ENCODE measurements at places on chromosomes 16 and 17.

- no peak for DNase-seq
Measured at GRCh38 chr16:49543631-49543946, 170.0 kb downstream of the C16orf78 start.

GRCh38 chr17:73064084-73064938 lies 28.2 kb downstream of the SLC39A11 start:
- no peak for DNase-seq

DNA sequence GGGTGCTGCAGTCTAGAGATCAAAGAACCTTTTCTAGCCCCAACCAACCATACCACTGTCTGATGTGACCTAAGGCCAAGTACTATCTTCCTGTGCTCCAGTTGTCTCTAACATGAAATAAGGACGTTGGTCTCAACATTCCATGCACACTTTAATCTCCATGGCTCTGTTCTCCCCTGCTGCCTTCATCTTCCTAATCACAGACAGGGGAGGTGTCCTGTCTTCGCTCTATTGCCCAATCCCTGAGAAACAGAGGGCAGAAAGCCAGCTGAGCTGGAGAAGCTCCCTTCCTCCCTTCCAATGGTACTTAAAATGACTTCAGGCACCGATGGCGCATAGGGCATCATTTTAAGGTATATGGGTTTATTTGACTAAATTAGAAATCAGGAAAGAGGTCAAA lies 148.9 kb upstream of the GNAO1 start:
- no peak for DNase-seq

GRCh38 chr16:55656691-55657092 lies 904 bp downstream of the SLC6A2 start:
- DNase-seq: no peak

- DNase-seq: no peak
Measured at GRCh38 chr16:73176577-73177013, 128.7 kb upstream of the ZFHX3 start.

- no peak for DNase-seq
Measured at GRCh38 chr17:7064261-7064660, 15.8 kb downstream of the CLEC10A start.

DNA sequence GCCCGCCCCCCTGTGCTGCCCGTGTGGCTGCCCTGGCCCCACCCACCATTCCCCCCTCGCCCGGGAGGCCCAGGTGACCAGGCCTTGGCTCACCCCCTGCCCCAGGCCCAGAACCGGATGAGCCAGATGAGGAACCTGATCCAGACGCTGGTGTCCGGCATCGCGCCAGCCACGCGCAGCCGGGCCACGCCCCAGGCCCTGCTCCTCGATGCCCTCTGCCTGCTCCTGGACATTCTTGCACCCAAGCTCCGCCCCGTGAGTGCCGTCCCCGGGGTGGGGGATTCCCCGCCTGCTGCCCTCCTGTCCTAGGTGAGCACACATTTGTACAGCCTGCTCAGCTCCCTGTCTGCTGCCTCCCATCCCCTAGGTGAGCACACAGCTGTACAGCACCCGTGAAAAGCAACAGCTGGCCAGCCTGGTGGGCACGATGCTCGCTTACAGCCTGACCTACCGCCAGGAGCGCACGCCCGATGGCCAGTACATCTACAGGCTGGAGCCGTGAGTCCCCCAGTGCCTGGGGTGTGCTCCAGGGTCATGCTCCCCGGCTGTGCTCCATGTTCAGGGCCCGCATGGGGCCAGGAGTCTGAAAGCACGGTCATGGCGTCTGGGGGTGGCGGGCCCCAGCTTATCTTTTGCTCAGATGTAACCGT lies 4.8 kb downstream of the GNG13 start:
- no peak for DNase-seq

DNA sequence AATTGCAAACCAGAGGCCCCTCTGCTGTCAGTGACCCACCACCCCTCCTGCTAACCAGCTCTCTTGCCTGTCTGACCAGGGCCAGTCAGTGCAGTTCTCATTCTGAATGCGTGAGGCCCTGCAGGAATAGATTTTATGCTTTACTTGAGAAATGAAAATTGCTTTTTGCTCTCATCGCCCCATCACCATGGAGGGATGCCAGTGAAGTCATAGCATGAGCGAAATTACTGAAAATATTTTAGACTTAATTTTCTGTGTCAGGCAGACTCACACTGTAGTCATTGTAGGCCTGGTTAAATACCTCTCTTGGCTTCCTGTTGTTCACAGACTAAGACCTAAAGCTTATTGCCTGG lies 490.5 kb upstream of the CDH5 start:
- DNase-seq: no peak

DNA sequence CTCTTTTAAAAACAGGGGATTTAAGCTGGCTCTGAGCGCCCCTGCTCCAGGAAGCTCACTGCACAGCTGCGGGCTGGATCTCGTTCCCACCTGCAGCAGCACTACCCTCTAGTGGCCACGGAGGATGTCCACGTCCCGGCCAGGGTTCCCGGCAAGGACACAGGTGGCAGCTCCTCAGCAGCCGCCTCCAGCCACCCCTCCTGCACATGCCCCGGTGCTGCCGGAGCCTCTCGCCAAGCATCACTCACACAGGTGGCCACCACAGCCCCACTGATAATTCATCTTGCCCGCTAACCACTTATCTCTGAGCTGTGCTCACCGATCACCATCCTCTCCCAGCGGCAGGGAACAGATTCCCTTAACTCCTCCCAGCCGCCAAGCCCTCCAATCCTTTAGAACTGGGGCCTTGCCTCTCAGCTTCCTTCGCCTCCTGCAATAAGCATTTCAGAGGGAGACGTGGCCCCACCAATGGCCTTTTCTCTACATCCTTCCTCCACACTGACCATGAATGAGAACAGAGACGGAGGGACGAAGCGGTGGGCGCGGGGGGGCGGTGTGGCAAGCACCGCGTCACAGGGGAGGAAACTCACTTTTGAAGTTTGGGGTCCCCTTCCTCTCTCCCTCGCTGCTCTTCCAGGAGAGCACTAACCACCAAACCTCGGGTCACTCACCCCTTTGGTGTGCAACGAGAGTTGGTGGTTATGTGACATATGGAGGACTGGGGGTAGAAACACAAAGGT lies 222.1 kb downstream of the RBFOX3 start:
- DNase-seq: no peak

DNA sequence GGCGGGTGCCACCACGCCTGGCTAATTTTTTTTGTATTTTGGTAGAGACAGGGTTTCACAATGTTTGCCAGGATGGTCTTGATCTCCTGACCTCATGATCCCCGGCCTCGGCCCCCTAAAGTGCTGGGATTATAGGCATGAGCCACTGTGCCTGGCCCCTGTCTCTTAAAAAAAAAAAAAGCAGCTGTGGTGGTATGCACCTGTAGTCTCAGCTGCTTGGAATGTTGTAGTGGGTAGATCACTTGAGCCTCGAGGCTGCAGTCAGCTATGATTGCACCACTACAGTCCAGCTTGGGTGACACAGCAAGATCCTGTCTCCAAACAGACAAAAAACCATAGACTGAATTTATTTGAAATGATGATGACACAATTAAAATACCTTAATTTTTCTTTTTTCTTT lies 24.3 kb downstream of the CDK12 start:
- DNase-seq: no peak

DNA sequence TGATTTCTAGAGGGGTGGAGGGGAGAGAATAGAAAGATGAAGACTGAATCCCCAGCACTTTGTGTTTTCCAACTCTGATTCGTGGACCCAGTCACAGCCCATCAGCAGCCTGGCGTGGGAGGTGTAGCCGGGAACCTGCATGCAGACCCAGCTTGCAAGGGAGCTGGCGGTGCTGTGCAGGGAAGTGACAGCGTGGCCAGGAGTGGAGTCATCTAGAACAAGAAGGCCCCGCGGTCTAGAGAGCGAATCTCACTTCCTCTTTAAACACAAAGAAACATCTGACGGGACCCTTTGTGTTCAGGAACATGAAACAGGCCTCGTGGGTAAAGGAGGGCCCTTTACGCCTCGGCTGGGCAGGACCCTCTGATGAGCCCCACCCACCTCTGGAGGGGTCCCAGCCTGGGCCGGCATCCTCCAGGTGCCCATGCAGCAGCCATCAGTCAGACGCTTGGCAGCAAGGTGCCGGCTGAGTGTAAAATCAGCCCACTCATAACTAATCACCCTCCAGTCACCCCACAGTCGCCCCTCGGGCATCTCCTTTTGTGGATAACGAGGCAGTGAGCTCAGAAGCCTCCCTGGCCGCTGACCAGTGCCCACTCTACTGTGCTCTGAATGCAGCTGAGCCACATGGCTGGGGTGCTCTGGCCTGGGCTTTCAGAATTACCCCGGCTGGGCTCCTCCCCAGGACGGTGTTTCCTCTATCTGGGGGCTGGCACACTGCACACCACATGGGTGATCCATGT lies 4.4 kb downstream of the SNAI3 start:
- DNase-seq: peak; percentile 51

- no peak for DNase-seq
Measured at GRCh38 chr17:66341462-66341861, 39.0 kb downstream of the PRKCA start.

DNA sequence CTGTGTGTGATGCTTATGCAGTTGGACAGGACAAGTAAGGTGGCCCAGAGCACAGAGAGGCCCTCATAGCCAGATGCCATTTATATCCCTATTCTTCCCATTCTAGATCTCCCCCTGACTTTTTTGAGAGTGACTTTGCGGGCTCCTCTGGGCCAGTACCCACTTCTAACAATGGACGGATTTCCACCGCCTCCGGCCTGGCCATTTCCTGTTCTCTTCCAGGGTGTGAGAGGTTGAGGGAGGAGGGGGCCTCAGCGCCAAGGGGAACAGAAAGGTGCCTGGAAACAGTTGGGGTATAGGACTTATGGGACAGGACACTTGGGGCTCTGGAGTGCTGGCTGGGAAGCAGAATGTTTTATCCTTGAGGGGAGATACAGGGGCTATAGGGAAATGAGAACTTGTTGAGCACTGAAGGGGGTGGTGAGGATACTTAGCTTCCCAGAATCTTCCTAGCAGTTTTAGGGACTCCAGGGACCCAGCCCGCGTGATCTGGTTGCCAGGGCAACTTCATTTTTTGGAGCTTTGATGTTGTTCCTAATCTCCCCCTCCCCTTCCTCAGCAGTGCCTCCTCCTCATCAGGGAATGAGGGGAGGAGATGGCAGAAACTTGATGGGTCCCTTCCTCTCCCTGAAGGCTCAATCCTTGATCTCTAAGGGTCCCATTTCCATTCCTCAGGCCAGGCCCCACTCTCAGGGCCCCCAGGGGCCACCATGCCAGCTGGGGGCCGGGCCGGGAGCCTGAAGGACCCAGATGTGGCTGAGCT lies 3.6 kb downstream of the TAOK2 start:
- DNase-seq: no peak

DNA sequence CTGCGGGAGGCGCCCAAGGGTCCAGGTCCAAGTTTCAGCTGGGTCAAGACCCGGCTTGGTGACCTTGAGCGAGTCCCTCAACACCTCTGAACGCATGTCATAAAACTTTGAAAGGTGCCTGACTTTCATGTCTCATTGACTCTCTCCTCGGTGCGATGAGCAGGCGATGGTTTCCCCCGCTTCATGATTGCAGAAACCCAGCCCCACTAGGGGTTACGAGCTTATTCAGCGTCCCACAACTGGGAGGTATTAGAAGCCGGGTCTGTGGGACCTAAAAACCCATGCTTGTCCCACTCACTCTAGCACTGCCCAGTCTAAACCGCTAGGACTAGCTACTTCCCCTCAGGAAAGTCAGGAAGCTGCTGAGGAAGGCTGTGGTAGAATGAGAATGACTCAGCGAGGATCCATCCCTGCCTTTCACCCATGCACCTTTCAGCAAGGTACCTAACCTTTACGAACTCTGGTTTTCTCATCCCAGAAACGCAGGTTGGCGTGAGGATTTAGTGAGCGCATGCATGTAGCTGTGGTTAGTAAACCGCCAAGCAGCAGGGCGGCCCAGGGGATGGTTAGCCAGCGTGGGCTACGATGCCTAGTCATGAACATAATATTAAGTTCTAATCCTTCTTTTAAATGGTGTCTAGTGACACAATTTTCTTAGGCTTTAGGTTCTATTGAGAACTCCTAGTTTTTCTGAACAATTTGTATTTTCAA lies 26.2 kb upstream of the RFFL start:
- DNase-seq: no peak

DNA sequence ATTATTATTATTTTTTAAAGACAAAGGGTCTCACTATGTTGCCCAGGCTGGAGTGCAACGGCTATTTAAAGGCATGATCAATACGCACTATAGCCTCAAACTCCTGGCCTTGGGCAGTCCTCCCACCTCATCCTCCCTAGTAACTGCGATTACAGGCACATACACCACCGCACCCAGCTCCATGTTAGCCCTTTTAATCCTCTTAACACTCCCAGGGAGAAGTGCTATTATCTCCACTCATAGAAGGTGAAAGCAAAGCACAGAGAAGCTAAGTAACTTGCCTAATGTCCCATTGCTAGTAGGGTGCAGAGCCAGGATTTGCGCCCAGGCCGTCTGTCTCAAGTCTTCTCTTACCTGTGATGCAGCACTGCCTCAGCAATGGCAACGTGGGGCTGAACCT lies 5.0 kb downstream of the HAS3 start:
- no peak for DNase-seq

- DNase-seq: no peak
Measured at GRCh38 chr17:57186226-57187019, 69.9 kb upstream of the MSI2 start.

DNA sequence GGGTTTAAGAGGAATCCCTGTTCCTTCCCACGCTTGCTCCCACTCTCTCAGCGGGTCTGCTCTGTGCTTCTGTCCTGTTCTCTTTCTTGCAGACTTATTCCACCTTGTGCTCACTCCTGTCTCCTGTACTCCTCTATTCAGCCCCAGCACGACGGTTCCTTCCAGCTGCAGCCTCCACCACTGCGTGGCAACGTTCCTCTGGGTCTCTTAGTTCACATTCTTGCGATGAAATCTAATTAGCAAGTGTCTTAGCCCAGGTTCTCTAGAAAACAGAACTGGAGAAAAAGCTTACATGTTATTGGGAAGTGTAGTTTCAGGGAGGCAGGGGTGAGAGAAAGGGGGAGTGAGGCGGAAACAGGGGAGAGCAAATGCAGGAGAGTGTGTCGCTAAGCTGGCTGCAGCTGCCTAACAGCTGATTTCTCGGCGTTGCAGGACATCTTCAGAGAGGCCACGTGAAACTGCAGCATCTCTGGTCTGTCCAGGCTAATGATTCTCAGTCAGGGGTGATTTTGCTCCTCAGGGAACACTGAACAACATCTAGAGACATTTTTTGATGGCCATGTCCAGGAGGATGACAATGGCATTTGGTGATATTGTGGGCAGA lies 213.2 kb upstream of the NLRP1 start:
- DNase-seq: no peak

GRCh38 chr16:74372369-74372768 lies 3.7 kb upstream of the NPIPB15 start:
- DNase-seq: no peak

DNA sequence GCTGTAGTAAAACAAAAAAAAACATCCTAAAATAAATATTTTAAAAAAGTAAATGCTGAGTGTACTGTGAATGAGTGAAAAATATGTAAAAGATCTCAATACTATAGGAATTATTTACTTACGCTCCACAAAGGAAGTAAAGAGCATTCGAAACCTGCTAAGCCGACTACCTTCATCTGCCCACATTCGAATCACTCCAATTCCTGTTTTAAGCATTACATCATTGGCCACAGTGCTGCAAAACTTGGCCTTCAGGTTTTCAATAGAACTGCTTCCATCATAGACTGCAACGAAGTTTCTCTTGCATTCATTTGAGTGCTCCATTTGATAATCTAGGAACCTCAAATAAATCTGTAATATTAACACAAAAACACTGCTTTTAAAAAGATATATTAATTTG lies 34.4 kb downstream of the NETO2 start:
- DNase-seq: no peak

GRCh38 chr17:76327696-76328095 lies 19.6 kb upstream of the QRICH2 start:
- peak; percentile 47 for DNase-seq

Data from CD4-positive, alpha-beta T cell treated with Interleukin-1 beta for 1 hour (primary cell).